ENCODE measurements at places on chromosomes 7 and 10.

DNA sequence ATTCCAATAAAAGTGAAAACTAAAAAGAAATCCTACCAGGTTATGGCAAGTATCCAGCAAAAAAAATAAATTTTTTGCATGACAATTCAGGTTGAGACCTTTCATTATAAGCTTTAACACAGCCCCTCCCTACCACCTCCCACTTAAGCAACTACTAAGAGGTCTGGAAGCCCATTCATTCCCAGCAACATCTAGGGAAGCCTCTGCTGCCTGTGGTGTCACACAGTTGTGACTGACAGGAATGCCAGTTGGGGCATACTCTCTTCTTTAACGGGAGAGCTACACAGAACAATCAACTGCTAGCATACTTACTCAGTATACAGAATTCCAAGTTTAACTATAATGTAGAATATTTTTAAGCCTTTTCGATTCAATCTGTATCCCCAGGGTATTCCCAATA is 27.8 kb downstream of the ABI1 start:
- DNase-seq: no peak

DNA sequence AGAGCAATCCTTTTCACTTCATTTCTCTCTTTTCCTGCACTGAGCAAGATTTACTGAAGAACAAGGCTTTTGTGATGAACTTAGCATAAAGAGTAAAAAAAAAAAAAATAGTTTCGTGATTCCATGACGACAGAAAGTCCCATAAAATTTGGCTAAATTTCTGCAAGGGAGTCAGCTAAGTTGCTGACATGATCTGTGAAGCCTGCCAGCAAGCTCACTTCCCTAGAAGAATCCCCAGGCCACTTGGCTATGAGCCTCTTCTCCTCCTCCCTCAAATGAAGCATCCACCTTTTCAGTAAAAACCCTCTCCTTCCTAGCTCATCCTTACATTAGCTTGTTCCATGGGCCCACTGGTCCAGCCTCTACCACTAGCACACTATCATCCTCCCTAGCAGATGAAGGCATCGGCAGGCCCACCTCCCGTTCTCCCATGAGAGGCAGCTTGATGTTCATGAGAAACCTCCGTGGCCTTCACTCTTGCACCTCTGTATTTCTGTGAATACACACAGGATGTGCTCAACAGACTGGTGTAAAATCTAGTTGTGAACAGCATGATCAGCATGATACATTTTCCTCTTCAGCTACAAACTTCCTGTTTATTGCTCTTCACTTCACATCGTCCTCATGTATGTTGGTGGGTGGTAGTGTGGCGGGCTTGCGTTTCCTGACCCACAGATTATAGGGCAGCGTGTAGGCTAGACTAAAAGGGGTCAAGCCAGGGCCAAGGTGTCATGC is 30.9 kb downstream of the GIMAP8 start:
- peak; percentile 13 for DNase-seq

DNA sequence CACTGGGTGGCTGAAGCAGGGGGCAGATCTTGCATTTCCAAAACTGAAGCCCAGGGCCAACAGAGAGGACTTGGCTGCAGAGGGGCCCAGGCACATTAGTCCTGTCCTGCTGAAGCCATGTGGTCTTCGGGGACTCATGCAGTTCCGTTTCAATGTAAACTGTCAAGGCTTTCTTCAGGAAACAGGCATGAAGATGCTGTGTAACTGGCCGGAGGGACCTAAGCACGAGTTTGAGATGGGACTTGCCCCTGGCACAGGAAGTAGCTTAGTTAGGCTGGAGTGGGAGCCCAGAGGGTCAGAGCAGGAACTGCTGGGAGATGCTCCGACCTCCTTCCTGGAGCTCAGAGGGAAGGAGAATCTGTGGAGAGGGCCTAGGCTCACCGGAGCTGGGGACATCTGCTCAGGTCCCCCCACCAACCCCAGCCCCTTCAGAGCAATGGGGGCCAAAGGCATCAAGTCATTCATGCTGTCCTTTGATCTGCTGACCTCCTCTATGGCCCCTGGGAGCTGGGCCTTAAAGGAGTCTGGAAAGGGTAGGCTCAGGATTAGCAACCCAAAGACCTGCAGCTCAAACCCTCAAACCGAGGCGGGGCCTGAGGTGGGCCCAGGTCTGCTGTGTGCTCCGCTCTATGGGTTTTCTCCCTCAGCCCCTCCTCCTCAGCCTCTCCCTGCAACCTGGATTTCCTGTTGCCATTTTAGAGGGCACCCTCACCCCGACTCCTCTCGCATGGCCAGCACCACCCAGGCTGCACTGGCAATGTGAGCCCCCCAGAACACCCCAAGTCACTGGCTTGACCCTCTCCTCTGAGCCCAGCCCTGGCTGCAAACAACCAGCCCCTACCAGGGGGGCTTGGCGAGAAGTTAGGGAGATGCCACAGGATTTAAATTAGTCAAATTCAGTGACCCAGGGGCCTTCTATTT is 4.4 kb upstream of the MNX1 start:
- no peak for DNase-seq

DNA sequence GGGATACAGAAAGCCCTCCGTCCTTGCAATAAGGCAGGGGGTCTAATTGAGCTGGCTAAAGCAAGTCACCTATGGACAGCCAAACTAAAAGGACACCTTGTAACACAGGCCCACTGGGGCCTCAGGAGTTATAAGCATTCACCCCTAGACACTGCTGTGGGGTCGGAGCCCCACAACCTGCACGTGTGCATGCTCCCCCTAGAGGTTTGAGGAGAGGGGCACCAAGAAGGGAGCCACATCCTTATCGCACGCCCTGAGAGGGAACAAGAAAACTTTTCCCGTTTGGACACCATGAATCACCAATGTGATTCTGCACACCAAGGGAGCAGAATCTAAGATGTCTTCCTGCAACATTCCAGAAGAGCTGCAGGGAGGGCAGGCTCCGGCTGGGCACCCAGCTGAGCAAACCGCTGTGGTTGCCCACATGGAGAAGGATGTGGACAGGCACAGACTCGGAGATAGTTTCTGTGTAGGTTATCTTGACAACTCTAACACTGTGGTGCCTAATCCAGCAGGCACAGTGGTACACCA is 17.7 kb upstream of the TARP start:
- DNase-seq: no peak

- no peak for DNase-seq
These were observed 8.4 kb downstream of the TCF7L2 start for GRCh38 chr10:112958275-112958995.

GRCh38 chr10:60714233-60714632 is 64.0 kb upstream of the CDK1 start:
- DNase-seq: no peak

DNA sequence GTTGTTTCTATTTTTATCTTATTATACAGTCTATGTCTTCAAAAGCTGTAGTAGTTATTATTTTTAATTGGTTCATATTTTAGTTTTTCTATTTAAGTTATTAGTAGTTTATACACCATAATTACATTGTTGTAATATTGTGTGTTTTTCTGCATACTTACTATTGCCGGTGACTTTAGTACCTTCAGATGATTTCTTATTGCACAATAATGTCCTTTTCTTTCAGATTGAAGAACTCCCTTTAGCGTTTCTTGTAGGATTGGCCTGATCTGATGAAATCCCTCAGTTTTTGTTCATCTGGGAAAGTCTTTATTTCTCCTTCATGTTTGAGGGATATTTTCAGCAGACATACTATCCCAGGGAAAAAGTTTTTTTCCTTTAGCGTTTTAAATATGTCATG is 74.3 kb upstream of the CREB5 start:
- DNase-seq: no peak

- DNase-seq: no peak
These were observed 125.9 kb upstream of the NOBOX start for GRCh38 chr7:144529269-144529926.

DNA sequence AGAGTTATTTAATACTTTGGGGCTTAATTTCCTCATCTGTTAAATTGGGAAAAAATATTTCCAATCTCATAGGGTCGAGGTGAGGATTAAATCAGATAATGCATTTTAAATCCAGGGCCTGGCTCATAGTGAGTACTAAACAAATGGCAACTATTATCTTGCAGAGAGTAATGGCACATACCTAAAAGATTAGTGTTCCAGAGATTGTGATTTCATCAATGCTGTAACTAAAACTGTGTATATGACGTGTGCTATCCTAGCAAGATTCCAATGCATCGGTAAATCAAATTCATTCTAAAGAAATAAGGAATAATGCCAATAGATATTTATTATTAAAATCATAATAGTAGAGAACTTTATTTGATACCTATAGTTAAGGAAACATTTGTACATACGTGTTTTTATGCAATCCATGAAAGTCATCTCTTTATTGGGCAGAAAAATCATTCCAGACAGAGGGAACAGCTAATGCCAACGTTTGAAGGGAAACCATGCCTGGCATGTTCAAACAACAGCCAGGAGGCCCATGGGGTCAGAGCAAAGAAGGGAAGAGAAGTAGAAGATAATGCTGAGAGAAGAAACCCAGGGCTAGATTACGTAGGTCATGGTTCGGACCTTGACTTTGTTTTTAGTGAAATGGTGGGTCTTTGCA is 174.8 kb upstream of the AGR3 start:
- no peak for DNase-seq

DNA sequence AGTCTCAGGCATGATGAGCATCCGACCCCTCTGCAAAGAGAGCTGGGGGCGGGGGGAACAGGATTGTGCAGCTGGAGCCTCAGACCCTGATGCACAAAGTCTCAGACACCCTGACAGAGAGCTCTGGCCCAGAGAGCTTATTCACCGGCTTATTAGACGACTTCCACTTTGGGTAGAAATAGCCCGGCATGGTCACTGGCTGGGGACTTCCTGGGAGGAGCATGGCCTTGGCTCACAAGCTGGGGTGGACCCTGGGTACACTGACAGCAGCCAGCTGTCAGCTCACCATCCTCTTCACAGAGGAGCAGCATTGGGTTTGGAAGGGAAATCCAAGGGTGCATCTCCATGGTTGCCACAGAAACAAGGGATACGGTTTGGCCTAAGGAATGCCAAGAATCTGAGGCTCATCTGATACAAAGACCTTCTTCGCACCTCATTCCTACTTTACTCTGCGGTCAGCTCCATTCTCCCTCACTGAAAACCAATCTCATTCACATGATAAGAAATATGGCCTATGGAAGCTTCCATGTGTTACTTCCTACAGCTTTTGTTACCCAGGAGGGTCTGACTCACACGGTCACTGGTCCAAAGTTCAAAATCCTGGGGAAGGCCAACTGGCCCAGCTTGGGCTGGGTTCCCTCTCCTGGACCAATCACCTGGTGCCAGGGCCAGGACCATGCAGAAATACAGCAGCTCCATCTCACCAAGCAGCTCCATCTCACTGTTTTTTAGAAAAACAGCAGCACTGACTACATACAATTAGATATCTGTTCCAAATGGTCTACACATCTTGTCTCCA is 25.1 kb downstream of the ZNF467 start:
- DNase-seq: no peak

- no peak for DNase-seq
These were observed 11.9 kb downstream of the YKT6 start for GRCh38 chr7:44212581-44213184.

GRCh38 chr10:49382826-49383225 is 13.1 kb downstream of the DRGX start:
- DNase-seq: no peak

- DNase-seq: no peak
These were observed 3.8 kb downstream of the WIPI2 start for GRCh38 chr7:5193880-5194279.

- no peak for DNase-seq
These were observed 8.6 kb downstream of the LIPA start for GRCh38 chr10:89242840-89243568.

GRCh38 chr10:117677239-117677638 is 134.7 kb downstream of the EMX2 start:
- no peak for DNase-seq

DNA sequence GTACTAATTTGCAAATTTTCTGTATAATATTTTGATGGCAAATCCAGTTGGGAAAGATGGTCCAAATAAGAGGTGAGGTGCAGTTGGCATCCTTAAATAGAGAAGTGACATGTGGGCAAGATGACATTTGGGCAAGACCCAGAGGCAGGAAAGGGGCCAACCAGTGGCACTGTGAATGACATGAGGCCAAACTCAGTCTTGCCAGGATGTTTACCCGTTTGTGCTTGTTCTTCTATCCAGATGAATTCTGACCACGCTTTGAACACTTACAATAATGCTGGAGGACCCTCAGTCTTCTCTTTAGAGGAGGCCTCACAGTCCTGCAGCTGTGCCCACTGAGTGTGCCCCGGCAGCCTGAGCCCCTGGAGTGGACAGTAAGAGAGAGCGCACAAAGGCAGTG is 45.1 kb downstream of the KCNMA1 start:
- DNase-seq: no peak

DNA sequence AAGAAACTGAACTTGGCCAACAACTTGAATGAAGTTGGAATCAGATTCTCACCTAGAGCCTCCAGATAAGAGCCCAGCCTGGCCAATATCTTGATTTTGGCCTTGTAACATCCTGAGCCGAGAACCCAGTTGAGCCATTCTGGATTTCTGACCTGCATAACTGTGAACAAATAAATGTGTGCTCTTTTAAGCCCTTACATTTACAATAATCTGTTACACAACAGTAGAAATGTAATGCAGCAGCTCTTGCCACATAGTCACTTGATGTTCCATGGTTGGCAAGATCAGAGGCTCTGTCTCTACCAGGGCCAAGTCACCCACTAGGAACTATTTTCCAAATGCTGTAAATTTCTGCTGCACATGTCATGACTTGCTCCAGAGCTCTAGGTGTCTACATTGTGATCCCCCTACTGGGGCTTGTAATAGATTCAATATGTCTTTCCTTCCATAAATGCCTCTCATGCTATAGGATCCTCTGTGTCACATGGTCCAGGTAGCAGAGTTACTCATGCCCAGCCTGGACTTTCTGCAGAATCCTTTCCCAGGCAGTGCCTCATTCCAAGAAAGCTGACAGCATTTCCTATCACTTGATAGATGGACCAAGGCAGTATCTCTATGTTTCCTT is 11.4 kb upstream of the RBM20 start:
- DNase-seq: no peak

- DNase-seq: no peak
These were observed 58.6 kb downstream of the EBLN1 start for GRCh38 chr10:22159180-22159579.

- no peak for DNase-seq
These were observed 114.2 kb downstream of the ZMIZ1 start for GRCh38 chr10:79182781-79183467.

DNA sequence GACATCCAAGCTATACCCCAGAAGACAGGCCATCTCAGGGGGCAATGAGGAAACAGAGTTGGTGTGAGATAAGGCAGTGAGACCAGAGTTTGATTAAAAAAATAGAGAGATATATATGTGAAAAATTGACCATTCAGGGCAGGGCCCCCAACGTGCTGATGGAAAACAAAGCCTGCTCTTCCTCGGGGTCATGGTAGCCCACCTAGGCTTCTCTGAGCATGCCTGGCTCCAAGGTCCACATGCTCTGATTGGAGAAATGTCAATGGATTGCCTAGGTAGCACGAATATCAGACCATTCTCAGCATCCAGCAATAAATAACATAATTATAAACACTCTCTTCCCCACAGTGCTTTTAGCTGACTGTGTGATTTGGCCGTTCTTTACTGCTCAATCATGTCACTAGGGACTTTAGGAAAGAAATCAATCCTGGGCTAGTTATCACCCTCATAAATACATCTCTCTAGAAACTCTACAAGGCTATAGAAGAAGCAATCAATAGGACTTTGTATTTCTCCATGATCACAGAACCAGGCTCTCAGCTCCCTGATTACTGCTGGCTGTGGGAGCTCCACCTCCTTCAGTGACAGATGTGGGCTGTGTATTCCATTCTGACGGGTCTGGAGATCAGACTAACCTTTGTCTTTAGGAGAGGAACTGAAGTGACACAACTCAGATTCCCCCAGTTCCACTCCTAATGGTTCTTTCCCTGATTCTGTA is 766.4 kb downstream of the GRID1 start:
- DNase-seq: no peak
